ENCODE measurements at places on chromosomes 1 and 21.

DNA sequence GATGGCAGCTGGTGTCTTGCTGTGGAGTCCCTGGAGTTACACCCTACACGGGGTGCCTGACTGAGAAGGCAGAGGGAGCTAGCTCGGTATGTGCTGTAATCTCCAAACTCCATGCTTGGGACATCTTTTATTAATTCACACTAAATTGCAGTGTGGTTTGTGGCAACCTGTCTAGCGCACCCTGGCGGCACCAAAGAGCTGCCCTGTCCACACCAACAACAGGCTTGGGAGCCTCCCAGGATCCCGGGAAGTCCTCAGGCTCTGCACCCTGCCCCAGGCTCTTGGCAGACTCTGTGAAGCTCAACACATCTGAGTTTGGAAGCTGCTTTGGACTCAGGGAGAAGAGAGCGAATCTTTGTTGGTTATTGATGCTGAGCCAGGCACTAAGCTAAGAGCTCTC is 138.9 kb downstream of the IGSF21 start:
- DNase-seq: no peak

DNA sequence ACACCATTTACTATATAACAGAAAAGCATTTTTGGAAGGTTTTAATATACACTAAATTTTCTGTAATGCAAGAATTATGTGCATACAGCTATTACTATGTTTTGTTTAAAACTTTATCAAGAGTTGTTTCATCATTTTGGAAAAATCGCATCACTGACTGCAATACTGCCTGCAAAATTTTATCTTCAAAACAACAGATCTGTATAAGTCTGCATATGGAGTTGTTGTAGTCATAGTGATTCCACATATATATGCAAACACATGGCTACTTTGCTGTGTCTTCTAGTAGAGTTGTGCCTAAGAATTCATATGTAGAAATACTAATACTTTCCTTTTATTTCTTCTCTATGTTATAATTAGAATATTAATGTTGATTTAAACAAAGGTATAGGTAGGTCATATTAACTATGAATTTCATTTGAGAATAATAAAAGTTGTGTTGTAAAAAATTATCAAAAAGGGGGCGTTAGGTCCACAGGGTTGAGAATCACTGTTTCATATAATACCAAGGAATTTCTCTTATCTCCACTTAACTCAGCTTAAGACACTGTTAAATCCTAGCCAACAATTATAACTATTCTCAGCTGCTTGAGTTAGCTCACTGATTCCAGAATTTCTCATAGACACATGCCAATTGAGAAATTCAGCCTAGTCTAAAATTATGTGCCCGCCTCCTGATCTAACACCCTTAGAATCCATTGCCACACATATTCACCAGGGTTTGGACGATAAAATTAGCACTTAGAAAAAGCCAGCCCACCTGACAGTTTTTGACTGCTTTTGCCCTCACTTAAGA is 22.9 kb upstream of the LAMC1 start:
- no peak for DNase-seq

GRCh38 chr1:154696456-154696855 is 88.5 kb upstream of the ADAR start:
- no peak for DNase-seq

DNA sequence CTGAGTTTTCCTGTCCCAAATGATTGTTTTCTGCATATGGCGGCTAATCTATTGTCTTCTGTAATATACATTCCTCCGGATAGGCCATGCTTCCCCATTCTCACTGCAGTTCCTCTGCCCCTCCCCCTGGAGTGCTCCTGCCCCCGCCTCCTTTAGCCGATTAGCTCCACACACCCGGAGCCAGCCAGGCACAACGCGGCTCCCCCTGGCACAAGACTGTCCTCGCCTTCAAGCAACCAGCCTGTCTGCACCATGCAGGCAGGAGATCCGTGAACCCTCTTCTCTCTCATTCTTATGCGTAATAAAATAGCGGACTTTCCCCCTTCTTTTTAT is 18.0 kb downstream of the SERTAD4 start:
- no peak for DNase-seq

Measured in cortex of kidney (tissue), 1 donor.